ENCODE measurements at places on chromosomes 11 and 22.

DNA sequence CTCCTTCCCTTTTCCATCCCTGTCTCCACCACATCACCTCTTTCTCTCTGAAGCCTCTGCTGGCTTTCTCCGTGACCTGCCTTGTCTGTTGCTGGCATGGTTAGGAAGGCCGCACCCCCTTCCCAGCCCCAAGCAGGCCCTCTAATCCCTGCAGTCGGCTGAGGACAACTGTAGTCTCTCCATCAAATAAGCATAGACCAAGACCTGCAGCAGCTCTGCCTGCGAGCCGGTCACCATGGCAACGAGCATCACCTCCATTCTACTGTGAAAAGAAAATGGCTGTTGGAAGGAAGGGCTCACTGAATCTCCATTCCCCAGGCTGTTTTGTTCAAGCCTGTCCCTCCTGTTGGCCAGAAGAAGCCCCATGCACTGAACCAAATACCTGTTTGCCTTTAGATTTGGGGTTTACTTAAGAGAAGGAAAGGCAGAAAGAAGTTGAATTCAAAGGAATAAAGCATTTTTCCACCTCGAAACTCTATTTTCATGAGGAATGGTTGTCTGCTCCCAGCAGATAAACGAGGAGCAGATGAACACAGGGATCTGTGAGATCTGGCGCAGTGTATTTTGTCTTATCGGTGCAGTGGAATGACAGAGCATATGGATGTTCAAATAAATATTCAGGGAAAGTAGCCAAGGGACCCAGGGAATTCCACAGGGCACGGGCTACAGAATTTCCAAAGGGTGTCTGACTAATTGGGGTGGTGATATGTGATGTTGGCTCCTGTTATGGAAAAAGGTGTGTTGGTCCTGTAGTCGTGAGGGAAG, 113.1 kb upstream of the TTC12 start:
- DNase-seq: no peak

GRCh38 chr11:70511345-70511744, 113.0 kb downstream of the CTTN start:
- no peak for DNase-seq

GRCh38 chr11:18706330-18707243, 8.0 kb downstream of the TMEM86A start:
- DNase-seq: peak; percentile 62

GRCh38 chr11:104781719-104782376, 116.4 kb downstream of the CASP12 start:
- DNase-seq: no peak

GRCh38 chr11:116853461-116854073, 16.1 kb upstream of the APOA1 start:
- DNase-seq: peak; percentile 59

DNA sequence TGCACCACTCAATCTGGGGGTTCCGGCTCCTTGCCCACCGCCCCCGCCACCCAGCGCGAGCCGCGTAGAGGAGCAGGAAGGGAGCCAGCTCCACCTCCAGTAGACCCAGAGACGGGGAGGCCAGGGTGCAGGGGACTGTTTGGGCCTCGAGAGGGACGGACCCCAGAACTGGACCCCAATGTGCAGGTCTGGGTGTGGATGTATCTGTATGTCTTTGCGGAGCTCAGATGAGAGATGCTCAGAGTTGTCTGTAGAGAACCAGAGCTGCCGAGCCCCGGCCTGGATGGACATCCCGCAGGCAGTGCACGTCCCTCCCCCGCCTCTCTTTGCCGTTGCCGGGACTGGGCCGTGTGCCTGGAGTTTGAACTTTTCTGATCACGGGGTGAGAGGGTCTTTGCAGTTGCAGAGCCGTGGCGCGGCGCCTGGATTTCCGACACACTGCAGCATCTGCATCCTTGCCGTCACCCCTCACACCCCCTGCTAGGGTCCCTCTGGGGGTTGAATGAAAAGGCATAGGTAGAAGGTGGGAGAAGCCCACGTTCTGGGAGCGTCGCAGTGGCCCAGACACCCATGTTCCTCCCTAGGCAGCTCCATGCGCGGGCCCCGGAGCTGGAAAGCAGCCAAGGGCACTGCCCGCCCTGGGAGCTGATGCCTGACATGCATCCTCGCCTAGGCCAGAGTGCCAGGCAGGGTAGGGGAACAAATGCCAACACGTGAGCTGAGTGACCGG, 105.2 kb downstream of the KCNQ1 start:
- no peak for DNase-seq
